ENCODE measurements at places on chromosomes 1 and 21. TPM values are rescaled to one million over a fixed set of nuclear protein-coding genes. Genes with fewer than 3 reads are reported as not detected.

GRCh38 chr1:40820911-40821693 lies 37.5 kb downstream of the KCNQ4 start:
- DNase-seq, result no peak

DNA sequence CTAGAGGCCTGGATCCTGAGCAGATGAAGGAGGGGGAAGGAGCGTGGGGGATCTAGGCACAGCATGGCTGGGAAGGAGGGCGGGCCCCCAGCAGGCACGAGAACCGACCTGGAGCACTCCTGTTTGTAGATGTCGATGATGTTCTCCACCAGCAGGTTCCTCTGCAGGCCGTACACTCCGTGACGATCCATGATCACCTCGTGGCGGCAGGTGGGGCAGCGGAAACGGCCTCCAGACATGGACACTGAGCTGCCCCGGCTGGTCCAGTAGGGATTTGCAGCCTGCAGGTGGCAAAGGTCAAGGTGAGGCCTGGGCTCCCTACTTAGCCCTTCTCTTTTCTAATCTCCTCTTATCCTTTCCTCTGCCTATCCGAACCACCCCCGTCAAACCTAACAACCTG lies 1.3 kb downstream of the TRIM63 start:
- no peak for DNase-seq

- DNase-seq, result no peak
These were observed 67.2 kb downstream of the BACE2 start for GRCh38 chr21:41235201-41235600.

The TBX19 gene
- total RNA-seq, result 3.5 TPM

Data from osteocyte (in vitro differentiated cells).